Hematopoietic multipotent progenitor cell treated with erythropoietin and hydrocortisone succinate and interleukin-3 and kit ligand, for 15 days (in vitro differentiated cells): ENCODE measurements at places on chromosomes 5 and 9.

DNA sequence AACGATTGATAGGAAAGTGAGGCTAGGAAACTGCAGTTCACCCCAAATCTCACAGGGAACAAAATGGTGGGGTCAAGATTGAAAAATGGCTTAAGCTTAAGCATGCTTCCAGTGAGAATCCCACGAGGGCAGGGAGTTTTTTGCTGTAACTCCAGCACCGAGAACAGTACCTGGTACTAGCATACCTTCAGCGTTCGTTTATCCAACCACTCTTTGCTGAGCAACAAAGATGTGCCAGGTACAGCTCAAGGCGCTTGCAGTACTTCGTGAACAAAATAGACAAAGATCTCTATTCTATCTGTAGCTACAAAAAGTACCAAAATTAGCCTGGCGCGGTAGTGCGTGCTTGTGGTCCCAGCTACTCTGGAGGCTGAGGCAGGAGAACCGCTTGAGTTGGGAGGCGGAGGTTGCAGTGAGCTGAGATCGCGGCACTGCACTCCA lies 778 bp upstream of the PPP6C start:
- DNase-seq: no peak

- DNase-seq: no peak
Measured at GRCh38 chr5:99543841-99544240, 615.0 kb upstream of the CHD1 start.

- no peak for DNase-seq
Measured at GRCh38 chr5:77305956-77306355, 95.5 kb downstream of the PDE8B start.

DNA sequence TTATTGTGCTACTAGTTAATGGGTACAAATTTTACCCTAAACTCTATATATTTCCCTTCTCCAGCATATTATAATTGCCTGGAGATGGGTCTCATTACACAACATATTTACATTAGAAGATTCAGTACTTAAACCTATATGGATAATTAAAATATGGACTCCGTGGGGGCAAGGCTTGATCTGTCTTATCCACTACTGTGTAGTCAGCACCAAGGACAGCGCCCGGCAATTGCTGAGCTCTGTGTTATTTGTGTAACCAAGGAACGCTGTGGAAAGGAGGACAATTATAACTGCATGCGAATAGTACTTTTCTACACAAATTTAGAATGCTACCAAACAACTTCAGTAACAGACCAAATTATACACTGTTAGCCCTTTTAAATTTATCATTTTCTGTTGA lies 77.7 kb downstream of the DNAH5 start:
- DNase-seq: no peak

DNA sequence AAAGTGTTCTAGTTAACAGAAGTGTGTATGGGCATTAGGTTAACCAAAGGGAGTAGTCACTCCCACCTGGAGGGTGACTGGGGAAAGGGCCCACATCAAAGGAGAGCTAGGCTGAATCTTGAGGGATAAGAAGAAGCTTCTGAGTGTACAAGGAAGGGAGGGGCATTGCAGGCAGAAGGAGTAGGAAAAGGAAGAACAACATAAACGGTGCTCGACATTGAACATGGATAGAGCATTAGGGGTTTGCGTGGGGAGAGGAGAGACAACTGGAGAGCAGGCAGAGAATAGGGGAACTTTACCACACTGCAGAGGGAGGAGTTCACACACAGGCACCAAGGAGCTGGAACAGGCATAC lies 5.3 kb upstream of the GLRX start:
- DNase-seq: no peak

- no peak for DNase-seq
Measured at GRCh38 chr5:17888155-17888554, 253.9 kb downstream of the TAF11L14 start.

DNA sequence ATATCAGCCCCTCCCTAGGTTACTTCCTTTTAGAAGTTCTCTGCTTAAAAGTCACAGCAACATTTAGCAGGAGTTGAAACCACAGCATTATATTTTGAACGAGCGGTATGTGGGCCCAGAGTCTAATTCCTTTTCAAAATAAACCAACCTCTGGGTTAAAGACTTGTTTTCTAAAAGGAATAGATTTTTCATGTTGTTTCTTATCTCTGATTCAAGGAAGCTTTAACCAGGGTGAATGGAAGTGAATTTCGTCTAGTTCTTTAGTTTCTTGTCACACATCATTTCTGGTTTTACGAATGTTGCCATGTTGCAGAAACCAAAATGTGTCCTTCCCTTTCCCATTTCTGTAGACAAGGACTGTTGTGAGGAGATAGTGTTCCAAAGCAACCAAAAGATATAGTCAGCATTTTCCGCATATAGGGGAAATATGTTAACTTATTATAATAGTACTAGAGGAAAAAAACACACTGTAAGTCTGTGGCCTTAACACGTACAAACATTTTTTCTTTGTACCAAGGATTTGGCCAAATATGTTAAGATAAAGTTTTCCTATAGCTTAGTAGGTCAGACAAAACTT lies 142.4 kb downstream of the PCSK5 start:
- no peak for DNase-seq

DNA sequence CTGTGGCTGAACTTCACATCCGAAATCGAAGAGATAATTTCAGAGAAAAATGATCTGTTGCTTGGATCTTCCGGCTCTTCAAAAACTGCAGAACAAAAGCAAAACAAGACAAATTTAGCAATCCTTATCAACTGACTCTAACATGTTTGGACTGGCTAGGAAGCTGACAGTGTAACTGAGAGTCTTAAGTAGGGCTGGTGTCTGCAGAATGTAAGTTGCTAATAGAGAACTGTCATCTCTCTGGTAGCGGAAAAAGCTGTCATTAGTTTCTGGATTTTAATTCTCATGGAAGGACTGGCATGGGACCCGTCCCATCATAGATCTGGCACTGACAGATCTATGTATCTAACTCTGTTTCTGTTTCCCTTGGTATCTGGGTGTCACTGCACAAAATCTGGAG lies 84.4 kb upstream of the GPR151 start:
- no peak for DNase-seq

- DNase-seq: peak; percentile 48
Measured at GRCh38 chr5:144191998-144192397, 21.3 kb downstream of the KCTD16 start.

DNA sequence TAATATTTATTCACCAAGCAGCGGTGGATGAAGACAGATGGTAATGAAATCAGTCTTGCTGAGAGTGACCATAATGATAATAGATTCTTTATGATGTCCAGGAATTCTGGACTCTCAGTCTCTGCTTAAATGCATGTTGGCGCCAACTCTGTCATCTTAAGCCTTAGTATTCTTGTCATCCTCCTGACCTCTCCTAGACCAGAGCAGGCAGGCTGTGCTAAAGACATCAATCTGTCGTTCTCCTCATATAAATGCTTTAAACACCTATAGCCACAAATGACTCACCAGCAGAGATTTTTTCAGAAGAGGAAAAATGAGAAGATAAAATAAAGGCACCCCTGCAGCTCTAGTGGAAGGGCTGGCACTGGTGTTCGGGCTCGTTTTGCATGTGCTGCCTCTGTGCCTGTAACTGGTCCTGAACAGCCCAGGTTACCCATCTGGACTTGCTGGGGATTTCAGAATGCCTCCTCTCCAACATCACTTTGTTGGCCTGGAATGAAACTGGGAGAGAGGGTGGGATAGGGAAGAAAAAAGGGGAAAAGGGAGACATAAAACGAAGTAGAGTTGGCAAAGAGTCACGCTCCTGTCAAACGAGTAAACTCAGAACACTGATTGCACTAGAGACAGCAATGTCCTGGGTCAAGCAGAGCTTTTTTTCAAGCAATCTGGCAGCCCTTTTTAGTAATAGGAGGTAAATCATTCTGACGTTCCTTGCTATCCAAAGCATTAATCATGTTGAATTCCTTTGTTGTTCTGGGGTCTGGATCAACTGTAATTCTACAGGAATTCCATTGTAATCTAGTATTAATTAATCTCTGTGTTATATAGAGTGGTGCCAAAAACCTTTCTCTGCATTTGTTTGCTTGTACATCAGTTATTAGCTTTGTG lies 195.5 kb upstream of the CLINT1 start:
- no peak for DNase-seq

GRCh38 chr5:91521334-91521733 lies 138.2 kb upstream of the ARRDC3 start:
- DNase-seq: no peak
